GM23248 (cell line): ENCODE measurements at places on chromosomes 7 and 10. TPM values are rescaled to one million over a fixed set of nuclear protein-coding genes. Genes with fewer than 3 reads are reported as not detected.

- H3K4me1 ChIP-seq = peaks cover 7% of the 10 kb centered on the region; the same call in 1 of the 2 replicates
- H3K36me3 ChIP-seq = no peaks in the 10 kb centered on the region
- H3K27me3 ChIP-seq = no peaks in the 10 kb centered on the region
- no peak overlapping the region for H3K27ac ChIP-seq
- no peak overlapping the region for H3K4me3 ChIP-seq
These were observed 63.7 kb downstream of the TSPAN12 start for GRCh38 chr7:120794106-120794729.

DNA sequence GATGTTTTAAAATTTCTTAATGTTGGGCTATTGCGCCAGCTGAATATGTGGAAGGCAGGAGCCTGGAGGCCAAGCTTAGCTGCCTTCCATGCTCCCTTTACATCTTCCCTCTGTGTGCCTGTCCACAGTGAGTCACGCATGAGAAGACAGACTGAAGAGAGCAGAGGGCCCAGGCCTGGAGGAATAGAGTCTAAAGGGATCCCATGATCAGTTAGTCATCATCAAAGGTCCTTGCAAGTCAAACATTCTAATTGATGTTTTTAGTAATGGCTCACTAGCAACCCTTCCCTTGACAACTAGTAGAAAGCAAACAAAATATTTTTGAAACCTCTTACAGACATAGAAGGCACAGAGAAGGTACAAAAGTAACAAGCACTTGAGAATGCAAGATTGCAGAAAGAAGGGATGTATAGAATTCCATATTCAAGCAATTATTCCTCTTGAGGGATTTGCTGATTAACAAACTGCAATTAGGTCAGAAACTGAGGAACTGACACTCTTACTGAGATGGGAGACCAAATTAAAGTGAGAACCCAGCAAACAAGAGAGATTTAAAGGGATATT lies 30.7 kb upstream of the APBB1IP start:
- no peaks in the 10 kb centered on the region for H3K27me3 ChIP-seq
- no peak overlapping the region for H3K4me3 ChIP-seq
- H3K4me1 ChIP-seq = peaks cover 5% of the 10 kb centered on the region; the same call in 1 of the 2 replicates
- no peaks in the 10 kb centered on the region for H3K36me3 ChIP-seq

DNA sequence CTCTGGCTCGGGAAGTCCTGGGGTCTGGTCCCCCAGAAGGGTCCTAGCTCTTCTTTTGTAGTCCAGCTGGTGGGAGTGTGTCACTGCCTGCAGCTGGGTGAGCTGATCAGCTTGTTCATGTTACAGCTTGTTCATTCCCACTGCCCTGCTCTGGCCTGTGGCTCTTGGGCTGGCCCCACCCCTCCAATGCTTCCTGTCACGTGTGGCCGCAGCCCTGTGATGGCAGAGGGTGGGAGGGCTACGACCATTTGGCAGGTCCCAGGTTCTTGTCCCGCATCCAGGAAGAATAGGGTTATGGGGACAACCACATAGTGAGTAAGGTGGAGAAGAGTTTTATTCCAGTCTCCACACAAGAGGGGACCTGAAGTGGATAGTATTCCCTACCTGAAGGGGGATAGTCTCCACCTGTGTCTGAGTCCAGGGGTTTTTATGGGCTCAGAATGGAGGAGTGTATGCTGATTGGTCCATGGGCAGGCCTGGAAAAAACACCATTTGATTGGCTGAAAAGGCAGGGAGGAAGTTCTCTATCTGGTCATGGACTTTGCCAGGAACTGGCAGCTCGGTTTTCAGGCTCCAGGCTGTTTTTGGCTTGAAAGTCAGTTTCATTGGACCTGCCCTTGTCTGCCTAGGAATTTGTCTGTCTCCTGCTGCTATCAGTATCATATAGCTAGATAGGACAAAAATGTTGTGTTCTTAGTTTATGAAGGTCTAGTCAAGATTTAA lies 13.1 kb downstream of the SDHAF3 start:
- no peaks in the 10 kb centered on the region for H3K27me3 ChIP-seq
- no peak overlapping the region for H3K4me3 ChIP-seq
- no peaks in the 10 kb centered on the region for H3K4me1 ChIP-seq
- no peak overlapping the region for H3K27ac ChIP-seq
- no peaks in the 10 kb centered on the region for H3K36me3 ChIP-seq

Gene PPP1R3A
- total RNA-seq = not detected in 2 replicates

GRCh38 chr7:133501771-133502170 lies 248.9 kb downstream of the EXOC4 start:
- no peaks in the 10 kb centered on the region for H3K27me3 ChIP-seq
- no peak for DNase-seq
- H3K4me3 ChIP-seq = no peak overlapping the region
- no peak overlapping the region for H3K27ac ChIP-seq

- H3K27me3 ChIP-seq = no peaks in the 10 kb centered on the region
- H3K27ac ChIP-seq = no peak overlapping the region
- H3K4me3 ChIP-seq = no peak overlapping the region
- DNase-seq = peak; percentile 4
- H3K36me3 ChIP-seq = peaks cover 32% of the 10 kb centered on the region; the same call in 1 of the 2 replicates
These were observed 15.0 kb upstream of the MCM10 start for GRCh38 chr10:13146379-13146778.

Gene GIMAP1
- not detected in 2 replicates for total RNA-seq

Gene ABCB4
- total RNA-seq = 0.43 and 0.51 TPM in 2 replicates

GRCh38 chr7:16657656-16658279 lies 11.8 kb downstream of the BZW2 start:
- H3K36me3 ChIP-seq = no peaks in the 10 kb centered on the region
- peaks cover 26% of the 10 kb centered on the region for H3K4me1 ChIP-seq
- peak; percentile 78 for DNase-seq
- no peaks in the 10 kb centered on the region for H3K27me3 ChIP-seq
- peak overlapping the region; percentile 24; the same call in 1 of the 2 replicates for H3K4me3 ChIP-seq

DNA sequence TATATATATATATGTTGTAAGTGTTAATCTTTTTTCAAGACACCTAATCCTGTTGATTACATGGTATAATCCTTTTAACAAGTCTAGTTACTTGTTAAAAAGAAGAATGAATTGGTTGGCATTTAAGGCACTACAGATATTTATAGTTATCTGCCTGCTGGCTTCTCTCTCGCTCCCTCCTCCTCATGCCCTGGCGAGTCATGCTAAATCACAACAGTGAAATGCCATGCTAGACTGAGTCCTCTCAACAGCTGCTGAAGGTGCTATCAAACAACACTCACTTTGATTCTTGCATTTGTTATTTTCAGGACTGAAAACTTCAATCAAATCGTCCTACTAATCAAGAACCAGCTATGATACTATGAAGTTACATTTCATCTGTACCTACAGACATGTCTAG lies 15.4 kb downstream of the NRAP start:
- H3K27ac ChIP-seq = no peak overlapping the region
- no peaks in the 10 kb centered on the region for H3K36me3 ChIP-seq
- no peak overlapping the region for H3K4me3 ChIP-seq
- DNase-seq = peak; percentile 48
- peaks cover 11% of the 10 kb centered on the region for H3K4me1 ChIP-seq

DNA sequence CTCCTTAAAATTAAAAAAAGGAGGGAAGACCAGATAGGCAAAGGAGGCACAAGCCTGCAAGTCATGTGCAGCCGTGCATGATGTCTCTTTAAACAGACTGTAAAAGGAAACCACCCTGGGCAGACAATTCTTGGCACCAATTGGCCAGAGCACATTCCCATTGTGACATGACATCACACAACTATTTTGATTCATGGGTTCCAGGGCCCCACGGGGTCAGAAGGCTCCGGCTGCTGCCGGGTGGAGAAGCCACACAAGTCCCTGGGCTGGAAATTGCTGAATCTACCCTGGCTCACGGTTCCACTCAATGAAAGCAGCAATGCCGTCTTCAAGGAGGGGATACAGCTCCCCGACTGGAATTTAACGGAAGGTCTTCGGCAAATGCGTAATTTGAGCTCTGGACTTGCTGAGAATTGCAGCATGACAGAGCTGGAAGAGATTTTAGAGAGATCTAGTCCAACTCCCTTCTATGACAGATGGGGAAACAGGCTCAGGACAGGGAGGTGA lies 140.5 kb downstream of the PRKAG2 start:
- H3K27ac ChIP-seq = peak overlapping the region; percentile 74
- DNase-seq = peak; percentile 95
- peak overlapping the region; percentile 50 for H3K4me3 ChIP-seq
- no peaks in the 10 kb centered on the region for H3K36me3 ChIP-seq

GRCh38 chr7:134477954-134478353 lies 19.1 kb upstream of the AKR1B1 start:
- no peak overlapping the region for H3K4me3 ChIP-seq
- no peaks in the 10 kb centered on the region for H3K27me3 ChIP-seq
- H3K36me3 ChIP-seq = no peaks in the 10 kb centered on the region
- no peak overlapping the region for H3K27ac ChIP-seq

DNA sequence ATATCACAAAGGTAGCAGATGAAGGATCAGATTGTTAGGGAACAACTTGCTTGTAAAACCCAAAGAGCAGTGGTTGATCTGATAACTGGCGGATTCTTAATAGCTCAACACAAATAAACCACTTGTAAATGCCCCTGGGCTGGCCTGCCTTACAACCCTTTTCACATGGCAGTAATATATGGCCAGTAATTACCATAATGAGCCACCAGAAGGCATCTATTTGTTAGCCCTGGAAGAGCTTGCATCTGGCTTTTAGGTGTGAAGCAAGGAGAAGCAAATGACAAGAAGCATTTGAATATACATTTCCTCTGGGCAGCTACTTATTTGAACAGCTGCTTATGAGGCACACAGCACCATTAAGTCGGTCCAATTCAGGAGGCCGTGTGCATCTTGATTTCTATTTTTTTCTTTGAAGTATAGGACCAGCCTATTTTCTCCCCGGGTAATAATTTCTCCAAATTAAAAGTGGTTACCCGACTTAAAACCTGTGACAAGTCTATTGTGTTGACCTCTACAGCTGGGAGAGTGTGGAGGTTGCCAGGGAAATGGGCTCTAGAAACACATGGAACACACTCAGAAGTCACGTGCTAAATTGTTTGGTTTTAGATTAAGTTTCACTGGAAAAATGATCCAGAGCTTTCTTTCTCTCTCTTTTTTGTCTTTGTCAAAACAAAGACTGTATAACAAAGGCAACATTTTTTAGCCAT lies 113.4 kb downstream of the SEM1 start:
- peak; percentile 10 for DNase-seq
- H3K4me1 ChIP-seq = no peaks in the 10 kb centered on the region
- H3K4me3 ChIP-seq = no peak overlapping the region
- H3K27ac ChIP-seq = no peak overlapping the region
- H3K36me3 ChIP-seq = no peaks in the 10 kb centered on the region
- 0 out of 2 replicates have a peak, but pooled peaks cover 8% of the 10 kb centered on the region for H3K27me3 ChIP-seq

DNA sequence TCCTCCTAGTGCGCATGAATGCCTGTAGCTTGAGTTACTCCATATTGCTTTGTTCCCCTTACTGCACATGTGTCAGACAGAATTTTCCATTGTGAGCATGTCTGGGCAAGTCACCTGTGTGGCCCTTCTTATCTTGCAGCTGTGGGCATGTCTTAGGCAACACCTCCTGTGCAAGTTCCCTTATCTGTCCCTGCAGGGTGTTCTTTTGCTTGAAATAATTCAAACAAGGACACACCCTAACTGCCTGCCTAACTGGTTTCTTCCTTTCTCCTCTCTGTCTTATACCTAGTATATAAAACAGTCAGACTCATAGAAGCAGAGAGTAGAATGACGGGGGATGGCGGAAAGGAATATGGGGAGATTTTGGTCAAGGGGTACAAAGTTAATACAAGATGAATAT lies 421.1 kb upstream of the SORCS1 start:
- H3K4me1 ChIP-seq = peaks cover 14% of the 10 kb centered on the region; the same call in 1 of the 2 replicates
- no peak overlapping the region for H3K27ac ChIP-seq
- DNase-seq = no peak
- H3K36me3 ChIP-seq = no peaks in the 10 kb centered on the region
- H3K4me3 ChIP-seq = no peak overlapping the region

GRCh38 chr7:15857026-15857425 lies 170.5 kb upstream of the MEOX2 start:
- no peak for DNase-seq
- no peak overlapping the region for H3K27ac ChIP-seq
- H3K4me1 ChIP-seq = 0 out of 2 replicates have a peak, but pooled peaks cover 3% of the 10 kb centered on the region

- DNase-seq = peak; percentile 55
- no peaks in the 10 kb centered on the region for H3K4me1 ChIP-seq
- no peaks in the 10 kb centered on the region for H3K36me3 ChIP-seq
- H3K27ac ChIP-seq = no peak overlapping the region
- H3K27me3 ChIP-seq = peaks cover 4% of the 10 kb centered on the region
These were observed 109.4 kb downstream of the ABLIM1 start for GRCh38 chr10:114548662-114549061.

DNA sequence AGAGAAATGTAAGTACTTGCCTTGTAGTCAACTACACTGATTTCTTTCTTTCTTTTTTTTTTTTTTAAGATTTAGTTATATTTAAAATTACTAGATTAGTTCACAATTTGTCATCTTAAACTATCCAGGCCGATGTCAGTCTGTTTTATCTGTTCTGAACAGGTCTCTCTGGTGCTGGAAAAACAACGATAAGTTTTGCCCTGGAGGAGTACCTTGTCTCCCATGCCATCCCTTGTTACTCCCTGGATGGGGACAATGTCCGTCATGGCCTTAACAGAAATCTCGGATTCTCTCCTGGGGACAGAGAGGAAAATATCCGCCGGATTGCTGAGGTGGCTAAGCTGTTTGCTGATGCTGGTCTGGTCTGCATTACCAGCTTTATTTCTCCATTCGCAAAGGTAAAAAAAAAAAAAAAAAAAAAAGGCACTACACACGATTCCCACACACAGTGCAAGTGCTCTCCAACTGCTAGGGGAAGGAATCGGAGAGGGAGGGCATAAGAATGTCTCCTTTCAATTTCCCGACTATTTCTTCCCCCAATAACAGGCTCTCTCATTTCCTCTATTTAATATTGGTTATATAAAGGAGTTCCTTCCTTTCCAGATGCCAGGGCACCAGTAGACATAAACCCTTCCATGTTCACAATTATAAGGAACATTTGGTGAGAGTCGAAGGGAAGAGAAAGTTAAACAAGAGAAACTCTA lies 53.4 kb downstream of the PAPSS2 start:
- peaks cover 31% of the 10 kb centered on the region for H3K36me3 ChIP-seq
- no peaks in the 10 kb centered on the region for H3K4me1 ChIP-seq
- no peaks in the 10 kb centered on the region for H3K27me3 ChIP-seq
- no peak for DNase-seq
- H3K27ac ChIP-seq = no peak overlapping the region

DNA sequence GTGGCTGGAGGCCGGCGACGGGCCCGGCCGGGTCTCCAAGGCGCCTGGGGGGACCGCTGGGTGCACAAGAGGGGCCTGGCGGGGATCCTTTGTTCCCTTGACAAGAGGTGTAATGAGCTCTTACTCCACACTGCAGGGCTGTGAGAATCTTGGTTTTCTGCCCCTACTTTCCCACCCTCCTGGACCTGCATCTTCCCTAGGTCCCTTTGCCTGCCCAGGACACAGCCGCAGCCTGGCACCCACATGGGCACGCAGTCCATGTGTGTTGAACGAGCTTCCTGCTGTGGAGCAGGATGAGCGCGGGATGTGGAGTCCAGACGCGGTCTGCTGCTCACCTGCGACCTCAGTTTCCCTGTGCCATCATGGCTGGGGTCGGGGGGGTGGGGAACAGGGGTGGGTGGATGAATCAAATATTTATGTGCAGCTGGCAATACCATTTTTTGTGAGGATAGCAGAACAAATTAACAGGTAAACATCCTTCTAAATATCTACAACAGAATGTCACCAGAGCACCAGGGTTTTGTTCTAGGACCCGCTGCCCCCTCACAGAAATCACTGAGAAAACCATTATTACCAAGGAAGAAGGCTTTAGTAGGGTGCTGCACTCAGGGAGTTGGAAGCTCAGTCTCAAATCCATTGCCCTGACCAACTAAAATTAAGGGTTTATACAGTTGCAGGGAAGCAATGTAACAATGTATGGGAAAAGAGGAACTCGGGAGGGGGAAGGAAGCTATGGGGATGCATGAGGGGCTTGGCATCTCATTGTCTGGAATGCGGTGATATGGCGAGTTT lies 474 bp upstream of the NSMCE4A start:
- no peaks in the 10 kb centered on the region for H3K27me3 ChIP-seq
- peaks cover 5% of the 10 kb centered on the region; the same call in 1 of the 2 replicates for H3K4me1 ChIP-seq
- no peaks in the 10 kb centered on the region for H3K36me3 ChIP-seq
- peak overlapping the region; percentile 92 for H3K4me3 ChIP-seq
- no peak for DNase-seq
